Fibroblast of skin of right quadriceps (primary cell): ENCODE measurements at places on chromosomes 2 and 18.

DNA sequence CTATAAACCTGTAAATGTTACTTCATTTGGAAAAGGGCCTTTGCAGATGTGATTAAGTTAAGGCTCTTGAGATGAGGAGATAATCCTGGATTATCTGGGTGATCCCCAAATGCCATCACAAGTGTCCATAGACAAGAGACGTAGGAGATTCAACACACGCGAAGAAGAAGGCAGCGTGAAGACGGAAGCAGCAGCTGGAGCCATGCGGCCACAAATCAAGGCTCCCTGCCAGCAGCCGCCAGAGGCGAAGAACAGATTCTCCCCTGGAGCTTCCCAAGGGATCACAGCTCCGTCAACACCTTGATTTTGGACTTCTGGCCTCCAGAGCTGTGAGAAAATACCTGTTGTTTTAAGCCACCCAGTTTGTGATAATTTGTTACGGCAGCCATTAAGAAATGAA lies 11.0 kb upstream of the VAPA start:
- no peak for DNase-seq

- peak; percentile 46 for DNase-seq
Measured at GRCh38 chr2:132415256-132415914, 1.2 kb upstream of the GPR39 start.

GRCh38 chr18:9631814-9632496 lies 17.6 kb upstream of the PPP4R1 start:
- peak; percentile 93 for DNase-seq

- DNase-seq: no peak
Measured at GRCh38 chr2:122681626-122682025, 926.2 kb downstream of the TSN start.

- DNase-seq: no peak
Measured at GRCh38 chr18:69898241-69898861, 49.3 kb downstream of the CD226 start.

GRCh38 chr18:80109676-80110078 lies 615 bp downstream of the ADNP2 start:
- DNase-seq: peak; percentile 28

DNA sequence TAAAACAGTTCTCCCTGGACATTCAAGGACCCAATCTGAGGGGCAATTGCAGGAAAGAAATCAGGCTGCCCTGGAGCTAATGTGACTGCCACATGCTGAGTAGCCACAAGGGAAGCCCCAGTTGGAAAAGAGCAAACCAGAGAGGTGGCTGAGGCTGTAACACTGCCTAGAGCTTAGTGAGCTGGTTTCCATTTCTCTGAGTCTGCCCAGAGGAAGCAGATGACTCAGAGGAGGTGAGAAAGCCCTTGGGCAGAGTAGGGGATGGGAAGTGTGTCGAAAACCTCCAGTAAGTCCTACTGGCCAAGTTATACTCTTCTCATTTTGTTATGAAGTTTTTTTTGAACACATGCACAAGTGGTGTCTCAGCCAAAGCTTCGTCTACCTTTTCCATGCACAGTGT lies 753.0 kb downstream of the CNTNAP5 start:
- DNase-seq: no peak

DNA sequence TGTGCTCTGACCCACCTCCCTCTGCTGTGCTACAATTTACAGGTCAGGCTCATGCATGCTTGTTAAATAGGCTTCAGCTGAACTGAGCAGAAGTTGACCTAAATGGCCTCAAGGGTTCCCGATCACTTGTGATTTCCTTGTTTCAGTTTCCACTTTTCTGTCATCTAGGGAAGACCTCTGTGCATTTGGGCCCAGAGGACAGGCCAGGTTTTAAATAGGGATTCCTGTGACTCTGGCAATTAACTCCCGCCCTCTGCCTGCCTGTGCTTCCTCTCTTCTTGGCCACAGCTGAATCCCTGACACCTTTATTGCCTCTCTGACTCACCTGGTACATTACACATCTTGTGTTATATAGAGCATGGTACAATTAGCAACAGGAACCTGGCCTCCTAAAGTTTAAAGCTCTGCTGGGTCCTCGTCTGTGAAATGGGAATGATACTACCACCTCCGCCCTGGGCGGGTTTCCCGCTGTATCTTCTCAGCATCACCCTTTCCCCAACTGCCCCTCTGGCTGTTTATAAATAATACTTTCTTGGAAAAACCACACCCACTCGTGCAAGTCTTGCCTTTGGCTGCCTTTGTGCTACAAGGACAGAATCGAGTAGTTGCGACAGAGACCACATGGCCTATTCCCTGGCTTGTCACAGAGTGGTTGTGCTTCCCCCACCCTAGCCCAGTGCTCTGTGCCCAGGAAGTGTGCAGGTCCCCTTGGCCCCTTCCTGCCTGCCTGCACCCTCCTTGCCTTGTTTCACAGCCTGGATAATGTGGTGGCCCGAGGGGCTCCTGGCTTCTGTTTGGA lies 7.9 kb downstream of the CABLES1 start:
- DNase-seq: peak; percentile 24

DNA sequence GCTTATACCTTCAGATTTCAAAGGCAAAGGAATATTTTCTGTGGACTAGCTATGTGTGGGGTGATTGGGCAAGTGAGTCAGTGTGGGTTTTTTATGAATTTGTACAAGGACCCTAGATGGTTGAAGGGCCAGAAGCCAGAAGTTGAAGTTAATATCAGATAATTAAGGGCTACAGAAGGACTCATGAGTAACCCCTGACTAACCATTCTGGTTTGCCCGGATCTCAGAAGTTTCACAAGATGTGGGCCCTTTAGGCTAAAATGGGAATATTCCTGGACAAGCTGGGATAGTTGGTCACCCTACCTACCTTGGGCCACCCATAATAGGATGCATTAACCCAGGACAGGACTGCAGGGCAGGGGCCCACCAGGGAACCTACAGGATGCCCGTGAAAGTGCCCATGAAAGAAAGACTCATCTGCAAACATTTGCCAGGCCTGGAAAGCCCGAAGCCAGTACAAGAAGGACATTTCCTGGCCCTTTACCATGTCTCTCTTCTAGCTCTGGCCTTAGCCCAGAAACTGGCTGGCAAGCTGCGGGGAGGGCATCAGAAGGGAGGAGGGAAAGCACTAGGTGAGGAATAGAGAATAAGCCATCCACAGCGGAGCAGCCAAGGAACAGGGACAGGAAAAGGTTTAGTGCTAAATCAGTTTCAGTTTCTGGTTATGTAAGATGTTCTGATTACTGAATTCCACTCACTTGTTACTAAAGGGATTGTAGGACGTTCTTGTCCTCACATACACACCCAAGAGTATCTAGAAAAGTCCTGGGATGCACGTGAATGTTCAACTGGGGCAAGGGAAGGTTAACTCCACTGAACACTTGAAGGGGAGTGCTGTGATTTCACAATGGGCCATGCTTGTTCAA lies 33.6 kb downstream of the GCG start:
- peak; percentile 78 for DNase-seq

DNA sequence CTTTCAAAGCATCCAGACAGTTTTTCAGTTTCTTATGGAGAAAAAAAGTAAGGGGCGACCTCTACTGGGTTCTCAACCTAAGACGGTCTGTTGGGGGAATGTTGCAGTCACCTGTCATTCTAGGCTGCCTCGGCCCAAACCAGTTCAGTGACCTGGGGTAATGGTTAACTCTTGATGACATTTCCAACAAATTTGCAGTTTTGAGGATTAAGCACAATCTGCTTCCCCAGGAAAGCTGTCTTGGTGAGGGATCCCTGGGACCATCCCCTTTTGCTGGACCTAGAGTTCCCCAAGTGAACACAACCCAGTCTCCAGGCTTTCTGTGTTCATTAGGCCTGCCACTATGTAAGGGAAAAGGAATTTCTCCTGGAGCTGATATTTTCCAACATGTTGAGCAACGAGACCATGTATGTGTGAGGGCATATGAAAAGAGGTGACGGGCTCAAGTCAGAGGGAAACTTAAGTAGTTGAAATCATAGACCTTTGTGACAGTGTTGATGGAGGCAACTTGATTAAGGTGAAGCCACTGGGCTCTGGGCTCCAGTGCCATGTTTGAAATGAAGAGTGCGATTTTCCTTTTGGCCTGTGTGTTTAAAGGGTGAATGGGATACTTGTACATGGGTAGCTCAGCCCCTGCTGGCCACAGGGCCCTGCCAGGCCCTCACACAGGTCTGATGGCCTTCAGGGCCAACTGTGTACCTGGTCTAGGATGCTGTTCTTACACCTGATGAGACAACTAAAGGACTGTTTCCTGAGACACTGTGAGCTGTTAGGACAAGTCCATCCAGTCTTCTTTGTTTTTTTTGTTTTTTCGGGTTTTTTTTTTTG lies 27.0 kb downstream of the FOSL2 start:
- no peak for DNase-seq

GRCh38 chr18:60684843-60685513 lies 312.4 kb upstream of the MC4R start:
- DNase-seq: peak; percentile 23

DNA sequence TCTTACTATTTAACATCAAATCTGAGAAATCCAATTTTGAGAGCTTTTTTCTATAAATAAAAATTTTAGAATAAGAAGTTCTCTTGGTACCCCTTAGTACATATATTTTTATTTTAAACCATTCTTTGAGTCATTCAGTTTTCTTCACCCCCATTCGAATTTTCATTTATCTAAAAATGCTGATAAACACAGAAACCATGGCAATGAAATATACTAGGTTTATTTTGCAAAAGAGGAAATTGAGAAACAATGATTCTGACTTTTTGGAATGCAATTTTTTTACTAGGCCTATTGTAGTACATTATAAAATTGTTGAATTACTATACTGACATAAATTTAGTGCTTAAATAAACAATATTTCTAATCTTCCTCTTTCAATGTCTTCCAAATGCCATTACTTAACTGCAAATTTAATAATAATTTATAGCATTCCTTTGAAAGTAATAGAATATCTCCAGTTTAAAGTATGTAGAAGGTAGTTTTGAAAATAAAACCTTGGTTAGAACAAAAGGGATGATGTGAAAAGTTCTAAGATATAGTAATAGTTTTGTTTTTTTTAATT lies 46.3 kb downstream of the TANK start:
- peak; percentile 19 for DNase-seq

GRCh38 chr18:56381196-56381595 lies 257.2 kb downstream of the TXNL1 start:
- peak; percentile 26 for DNase-seq

GRCh38 chr2:158486150-158486969 lies 29.6 kb downstream of the PKP4 start:
- DNase-seq: no peak

DNA sequence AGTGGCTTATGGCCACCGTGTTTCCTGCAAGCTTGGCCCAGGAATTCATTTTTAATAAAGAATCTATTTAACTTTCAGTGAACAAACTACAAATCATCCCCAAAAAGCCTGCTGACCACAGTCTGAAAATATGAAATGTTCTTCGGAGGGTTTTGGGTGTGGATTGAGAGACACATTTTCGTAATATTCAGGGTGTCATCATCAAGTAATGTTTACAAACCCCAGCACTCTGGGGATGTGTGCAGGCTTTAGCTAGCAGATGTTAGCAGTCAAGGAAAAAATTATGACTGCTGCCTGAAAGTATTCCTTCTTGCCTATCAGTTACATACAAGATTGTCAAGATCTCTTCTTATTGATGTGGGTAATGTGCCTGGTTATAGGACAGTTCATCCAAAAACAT lies 143.9 kb upstream of the FN1 start:
- peak; percentile 94 for DNase-seq

- DNase-seq: peak; percentile 39
Measured at GRCh38 chr2:29014811-29015421, 33.8 kb downstream of the TOGARAM2 start.

DNA sequence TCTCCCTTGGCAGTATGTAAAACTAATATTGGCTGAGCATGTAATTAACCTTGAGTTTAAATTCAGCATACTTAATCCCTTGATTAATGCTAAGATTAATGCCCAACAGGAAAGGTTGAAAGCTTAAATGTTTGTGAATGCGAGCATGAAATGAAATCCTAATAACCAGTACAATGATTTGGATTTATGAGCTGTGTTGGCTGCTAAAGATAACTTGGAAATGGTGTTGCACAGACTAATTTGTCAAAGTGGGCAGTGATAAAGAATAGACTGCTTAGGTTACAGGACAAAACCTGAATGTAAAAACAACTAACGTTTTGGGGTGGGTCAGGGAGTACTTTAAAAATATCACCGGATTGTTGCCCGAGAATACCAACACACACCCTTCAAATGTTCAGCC lies 70.6 kb downstream of the MGAT5 start:
- DNase-seq: no peak

GRCh38 chr2:182715121-182715891 lies 751 bp upstream of the DNAJC10 start:
- DNase-seq: peak; percentile 41

GRCh38 chr2:9764153-9764778 lies 79.0 kb upstream of the TAF1B start:
- no peak for DNase-seq

DNA sequence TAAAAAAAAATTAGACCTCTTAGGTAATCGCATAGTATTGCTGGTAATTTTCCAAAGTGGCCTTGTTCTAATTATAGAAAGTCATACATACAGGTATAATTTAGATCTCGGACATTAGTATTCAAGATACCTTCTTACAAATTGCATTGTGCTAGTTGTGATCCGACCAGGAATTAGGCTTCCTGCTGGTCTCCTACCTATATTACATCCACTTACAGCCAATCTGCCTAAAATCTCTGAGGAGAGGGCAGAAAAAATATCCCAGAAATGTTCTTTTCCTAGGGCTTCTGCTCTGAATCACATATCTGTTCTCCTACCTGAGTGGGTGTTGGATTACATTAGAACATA lies 314.7 kb upstream of the GULP1 start:
- DNase-seq: no peak

GRCh38 chr18:31819106-31819924 lies 58.6 kb upstream of the SLC25A52 start:
- peak; percentile 40 for DNase-seq

- DNase-seq: no peak
Measured at GRCh38 chr2:9415516-9416169, 7.7 kb downstream of the ITGB1BP1 start.

GRCh38 chr2:28163627-28164279 lies 228.9 kb upstream of the FOSL2 start:
- no peak for DNase-seq

DNA sequence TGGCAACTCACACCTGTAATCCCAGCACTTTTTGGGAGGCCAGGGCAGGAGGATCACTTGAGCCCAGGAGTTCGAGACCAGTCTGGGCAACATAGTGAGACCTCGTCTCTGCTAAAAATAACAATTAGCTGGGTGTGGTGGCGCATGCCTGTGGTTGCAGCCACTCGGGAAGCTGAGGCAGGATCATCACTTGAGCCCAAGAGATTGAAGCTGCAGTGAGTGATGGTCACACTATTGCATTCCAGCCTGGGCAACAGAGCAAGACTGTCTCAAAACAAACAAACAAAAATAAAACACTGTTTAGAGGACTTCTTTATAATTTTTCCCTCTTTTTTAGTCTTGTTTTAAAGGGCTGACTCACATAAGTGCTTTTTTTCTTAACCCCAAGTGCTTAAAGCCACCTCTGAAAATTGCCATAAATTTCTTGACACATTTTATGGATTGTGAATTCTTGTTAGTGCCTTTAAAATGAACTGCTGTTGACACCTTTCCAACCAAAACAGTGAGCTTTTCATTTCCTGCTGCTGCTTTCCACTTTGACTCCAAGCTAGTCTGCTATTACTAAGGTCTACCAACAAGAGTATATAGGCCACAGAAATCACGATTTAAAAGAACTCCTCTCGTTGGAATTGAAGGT lies 41.7 kb downstream of the CYP20A1 start:
- peak; percentile 85 for DNase-seq
